DMS53 (cell line): ENCODE measurements at places on chromosomes 5 and 9.

- no peak for DNase-seq
Measured at GRCh38 chr5:36772276-36773140, 104.1 kb upstream of the NIPBL start.

DNA sequence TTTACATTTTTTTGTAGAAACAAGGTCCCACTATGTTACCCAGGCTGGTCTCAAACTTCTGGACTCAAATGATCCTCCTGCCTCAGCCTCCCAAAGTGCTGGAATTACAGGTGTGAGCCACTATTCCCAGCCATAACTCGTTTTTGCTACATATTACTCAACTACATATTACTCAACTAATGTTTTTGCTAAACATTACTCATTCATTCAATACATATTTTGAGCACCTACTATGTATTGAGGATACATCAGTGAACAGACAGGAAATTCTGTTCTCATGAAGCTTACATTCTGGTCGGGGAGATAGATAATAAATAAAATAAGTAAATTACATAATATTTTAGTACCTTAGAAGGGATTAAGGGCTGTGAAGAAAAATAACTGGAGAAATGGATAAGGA is 34.9 kb upstream of the STOM start:
- no peak for DNase-seq

- DNase-seq, result no peak
Measured at GRCh38 chr5:16592255-16592654, 24.5 kb downstream of the RETREG1 start.

DNA sequence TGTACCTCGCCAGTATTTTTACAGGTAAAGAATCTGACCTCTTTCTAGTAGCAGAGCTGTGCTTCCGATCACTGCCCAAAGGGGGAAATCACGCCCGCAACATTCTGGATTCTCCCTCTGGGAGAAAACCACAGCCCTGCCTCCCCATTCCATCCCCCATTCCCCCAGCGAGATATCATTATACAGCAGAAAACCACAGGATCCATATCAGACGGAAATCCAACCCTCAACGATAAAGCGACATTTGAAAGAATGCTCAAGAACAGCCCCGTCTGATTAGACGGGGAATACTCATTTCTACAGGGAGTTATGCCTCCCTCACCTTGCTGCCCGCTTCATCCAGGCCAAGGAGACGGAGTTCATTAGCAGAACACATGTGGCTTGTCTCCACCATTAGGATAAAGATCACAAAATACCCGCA is 172.8 kb downstream of the COL23A1 start:
- no peak for DNase-seq

DNA sequence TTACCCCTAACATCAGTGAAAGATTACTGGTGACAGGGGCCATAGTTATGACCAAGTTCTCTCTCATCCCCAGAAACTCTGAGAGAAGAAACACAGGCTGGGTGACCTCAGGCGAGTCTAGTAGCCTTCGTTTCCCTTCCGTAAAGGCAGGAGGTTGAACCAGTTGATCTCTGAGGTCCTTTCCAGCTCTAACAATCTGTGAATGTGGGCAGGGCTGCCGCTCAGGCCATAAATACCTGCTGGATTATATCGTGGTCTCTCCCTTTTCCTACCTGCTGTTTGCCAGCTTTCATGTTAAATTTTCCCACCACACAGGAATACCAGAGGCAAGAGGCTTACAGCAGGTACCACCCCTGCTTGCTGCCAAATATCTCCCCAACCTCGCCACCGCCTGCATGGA is 357.5 kb downstream of the SH3GL2 start:
- DNase-seq, result no peak

- DNase-seq, result no peak
Measured at GRCh38 chr5:124328201-124328600, 418.2 kb downstream of the ZNF608 start.

DNA sequence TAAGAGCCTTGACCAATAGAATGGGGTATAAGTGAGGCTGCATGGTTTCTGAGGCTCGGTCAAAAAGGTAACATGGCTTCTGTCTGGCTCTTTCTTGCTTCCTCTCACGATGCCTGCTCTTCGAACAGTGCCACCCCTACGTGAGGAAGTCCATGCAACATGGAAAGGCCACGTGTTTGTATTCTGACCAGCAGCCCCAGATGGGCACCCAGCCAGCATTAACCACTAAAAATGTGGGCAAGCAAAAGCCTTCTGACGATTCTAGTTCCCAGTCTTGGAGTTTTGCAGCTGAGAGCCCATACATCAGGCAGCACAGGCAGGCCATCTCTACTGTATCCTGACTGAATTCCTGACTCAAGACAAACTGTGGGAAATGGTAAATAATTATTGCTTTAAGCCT is 24.2 kb upstream of the NREP start:
- DNase-seq, result peak; percentile 4

- no peak for DNase-seq
Measured at GRCh38 chr9:92804727-92805126, 40.1 kb upstream of the BICD2 start.

GRCh38 chr9:68702493-68702892 is 2.5 kb upstream of the PIP5K1B start:
- peak; percentile 22 for DNase-seq

DNA sequence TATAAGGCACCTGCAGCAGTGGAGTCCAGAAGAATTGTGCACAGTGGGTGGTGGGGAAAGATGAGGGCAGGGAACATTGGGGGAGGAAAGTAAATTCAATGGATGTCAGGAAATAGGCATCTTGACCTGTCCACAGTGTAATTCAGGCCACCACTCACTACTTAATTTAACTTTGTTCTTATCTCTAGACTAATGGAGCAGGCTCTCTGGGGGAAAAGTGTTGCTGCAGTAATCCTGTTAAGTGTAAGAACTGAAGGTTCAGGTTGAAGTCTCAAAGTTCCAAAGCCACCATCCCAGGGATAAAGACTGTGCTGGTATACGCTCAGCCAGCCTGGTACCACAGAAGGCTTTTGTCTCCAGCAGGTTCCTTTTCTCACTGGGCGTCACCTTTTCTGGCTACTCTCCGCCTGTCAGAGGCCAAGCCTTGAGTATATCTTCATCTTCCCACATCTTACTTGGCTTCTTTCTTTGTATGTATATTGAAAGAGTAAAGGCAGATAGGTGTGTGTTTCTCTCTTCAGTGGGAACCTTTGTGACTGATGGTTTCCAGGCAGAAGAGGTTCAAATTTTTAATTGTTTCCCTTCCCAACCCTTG is 150.9 kb upstream of the DMRT1 start:
- DNase-seq, result no peak

- no peak for DNase-seq
Measured at GRCh38 chr5:119171686-119172085, 100.8 kb downstream of the DMXL1 start.

DNA sequence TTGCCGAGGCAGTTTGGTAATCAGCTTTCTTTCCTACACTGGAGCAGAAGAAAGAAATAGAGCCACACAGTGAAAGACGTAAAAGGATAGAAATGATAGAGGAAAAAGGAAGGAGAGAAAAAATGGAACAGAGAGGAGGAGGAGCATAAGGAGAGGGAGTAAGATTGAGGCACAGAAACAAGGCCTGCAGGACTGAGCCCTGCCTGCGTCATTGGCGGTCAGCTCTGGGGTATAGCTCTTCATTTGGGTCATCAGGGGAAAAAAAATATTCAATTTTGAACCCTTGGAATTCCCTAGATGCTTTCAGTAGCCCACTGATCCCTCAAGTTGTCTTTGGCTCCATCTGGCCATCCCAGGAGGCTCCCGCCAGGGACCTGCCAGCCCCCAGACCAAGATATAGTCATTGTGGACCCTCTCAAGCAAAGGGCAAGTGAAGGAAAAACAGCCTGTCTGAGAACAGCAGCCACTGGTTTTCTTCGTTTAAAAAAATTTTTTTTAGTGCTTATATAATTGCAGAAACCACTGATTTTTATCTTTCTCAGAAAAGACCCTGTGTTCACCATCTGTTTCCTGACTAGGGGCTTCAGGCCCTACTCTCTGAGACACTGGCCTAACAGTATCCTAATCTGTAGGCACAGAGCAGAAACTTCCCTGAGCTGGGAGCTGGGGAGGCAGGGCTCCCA is 31.3 kb upstream of the MATR3 start:
- DNase-seq, result no peak

GRCh38 chr5:66558560-66558959 is 37.6 kb upstream of the MAST4 start:
- DNase-seq, result peak; percentile 76

DNA sequence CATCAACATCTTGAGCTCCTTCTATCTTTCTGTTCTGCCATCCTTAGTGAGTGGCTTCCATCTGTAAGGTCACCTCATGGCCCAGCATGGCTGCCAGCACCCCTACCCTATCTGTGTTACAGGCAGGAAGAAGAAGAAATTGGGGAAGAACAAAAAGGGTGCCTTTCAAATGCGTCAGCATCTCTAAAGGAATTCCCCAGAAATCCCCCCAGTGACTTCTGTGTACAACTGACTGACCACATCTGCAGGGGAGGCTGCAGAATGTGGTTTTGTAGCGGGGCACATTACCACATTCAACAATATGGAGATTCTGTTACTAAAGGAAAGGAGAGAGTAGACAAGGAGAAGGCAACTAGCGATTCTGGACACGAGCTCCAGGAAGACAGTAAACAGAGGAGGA is 40.1 kb downstream of the ALG2 start:
- DNase-seq, result no peak

GRCh38 chr5:172768573-172769341 is 2.2 kb downstream of the DUSP1 start:
- DNase-seq, result peak; percentile 60

GRCh38 chr9:99593610-99594009 is 228.1 kb upstream of the NR4A3 start:
- DNase-seq, result no peak

DNA sequence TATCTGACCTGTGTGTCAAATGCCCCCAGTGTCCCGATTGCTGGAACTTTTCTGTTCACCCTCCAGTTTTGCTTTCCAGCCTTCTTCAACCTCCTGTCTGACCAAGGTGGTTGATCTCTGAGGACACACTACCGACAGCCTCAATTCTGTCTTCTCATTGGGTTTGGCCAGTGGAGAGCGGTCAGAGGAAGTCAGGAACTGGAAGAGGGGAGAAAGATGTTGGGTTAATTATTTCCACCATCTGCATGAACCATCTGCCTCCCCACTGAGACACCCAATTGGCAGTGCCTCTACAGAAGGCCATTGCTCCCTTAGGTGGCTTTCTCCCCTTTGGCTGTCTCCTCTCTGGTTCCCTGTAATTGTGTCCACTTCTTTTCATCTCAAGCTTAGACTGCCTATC is 154.3 kb upstream of the RAI14 start:
- no peak for DNase-seq

GRCh38 chr5:73158313-73158712 is 14.7 kb upstream of the TMEM174 start:
- no peak for DNase-seq

DNA sequence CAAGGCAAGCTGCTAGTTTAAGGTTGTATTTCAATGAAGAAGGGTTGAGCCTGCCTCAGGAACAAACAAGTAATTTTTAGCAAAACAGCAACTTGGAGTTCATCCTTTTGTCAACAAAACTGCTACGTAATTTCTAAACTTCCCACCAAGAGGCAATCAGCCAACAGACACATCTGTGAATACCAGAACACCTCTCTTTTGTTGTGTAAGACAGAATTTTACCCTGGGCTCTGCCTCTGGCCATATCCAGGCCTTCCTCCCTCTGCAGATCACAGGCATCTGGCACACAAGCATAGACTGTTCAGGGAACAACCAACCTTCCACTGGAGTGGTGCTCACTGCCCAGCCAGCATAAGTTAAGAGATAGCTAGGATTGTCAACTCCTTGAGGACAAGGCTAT is 409.0 kb downstream of the SPOCK1 start:
- no peak for DNase-seq

- DNase-seq, result peak; percentile 56
Measured at GRCh38 chr5:177371120-177372033, 12.9 kb upstream of the SLC34A1 start.

DNA sequence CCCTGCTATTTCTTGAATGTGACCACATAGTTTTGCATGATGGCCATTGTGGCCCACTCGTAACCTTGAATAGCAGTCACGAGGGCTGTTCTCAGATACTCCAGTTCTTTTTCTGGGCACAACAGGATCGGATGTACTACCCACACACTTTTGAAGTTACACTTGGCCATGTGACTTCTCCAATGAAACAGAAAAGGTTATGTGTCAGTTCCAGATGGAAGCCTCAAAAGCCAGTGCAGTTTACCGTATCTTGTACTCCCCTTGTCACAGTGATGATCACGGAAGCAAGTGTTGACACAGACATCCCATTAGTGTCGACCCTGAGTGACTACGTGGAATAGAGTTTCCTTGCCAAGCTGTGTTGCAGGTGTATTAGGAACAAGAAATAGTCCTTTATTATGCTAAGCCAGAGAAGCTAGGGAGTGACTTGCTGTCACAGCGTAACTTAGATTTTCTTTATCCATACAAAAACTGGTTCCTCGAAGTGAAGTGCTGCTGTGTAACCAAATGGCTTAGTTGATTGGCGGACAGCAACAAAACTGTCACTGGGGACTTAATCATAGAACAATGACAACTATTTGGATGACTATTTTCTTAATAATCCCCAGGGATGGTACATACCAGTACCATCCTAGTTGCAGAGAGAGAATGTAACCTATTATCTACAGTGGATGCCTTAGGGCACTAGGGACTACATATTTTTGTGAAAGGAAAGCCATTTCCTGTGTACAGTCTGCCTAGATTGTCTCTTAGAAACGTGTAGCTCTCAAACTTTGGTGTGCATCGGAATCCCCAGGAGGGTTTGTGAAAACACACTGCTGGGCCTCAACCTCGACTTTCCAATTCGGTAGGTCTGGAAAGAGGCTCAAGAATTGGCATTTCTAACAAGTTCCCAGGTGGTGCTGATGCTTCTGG is 90.1 kb upstream of the DMRT1 start:
- no peak for DNase-seq

- no peak for DNase-seq
Measured at GRCh38 chr9:131111186-131111853, 14.1 kb upstream of the NUP214 start.

DNA sequence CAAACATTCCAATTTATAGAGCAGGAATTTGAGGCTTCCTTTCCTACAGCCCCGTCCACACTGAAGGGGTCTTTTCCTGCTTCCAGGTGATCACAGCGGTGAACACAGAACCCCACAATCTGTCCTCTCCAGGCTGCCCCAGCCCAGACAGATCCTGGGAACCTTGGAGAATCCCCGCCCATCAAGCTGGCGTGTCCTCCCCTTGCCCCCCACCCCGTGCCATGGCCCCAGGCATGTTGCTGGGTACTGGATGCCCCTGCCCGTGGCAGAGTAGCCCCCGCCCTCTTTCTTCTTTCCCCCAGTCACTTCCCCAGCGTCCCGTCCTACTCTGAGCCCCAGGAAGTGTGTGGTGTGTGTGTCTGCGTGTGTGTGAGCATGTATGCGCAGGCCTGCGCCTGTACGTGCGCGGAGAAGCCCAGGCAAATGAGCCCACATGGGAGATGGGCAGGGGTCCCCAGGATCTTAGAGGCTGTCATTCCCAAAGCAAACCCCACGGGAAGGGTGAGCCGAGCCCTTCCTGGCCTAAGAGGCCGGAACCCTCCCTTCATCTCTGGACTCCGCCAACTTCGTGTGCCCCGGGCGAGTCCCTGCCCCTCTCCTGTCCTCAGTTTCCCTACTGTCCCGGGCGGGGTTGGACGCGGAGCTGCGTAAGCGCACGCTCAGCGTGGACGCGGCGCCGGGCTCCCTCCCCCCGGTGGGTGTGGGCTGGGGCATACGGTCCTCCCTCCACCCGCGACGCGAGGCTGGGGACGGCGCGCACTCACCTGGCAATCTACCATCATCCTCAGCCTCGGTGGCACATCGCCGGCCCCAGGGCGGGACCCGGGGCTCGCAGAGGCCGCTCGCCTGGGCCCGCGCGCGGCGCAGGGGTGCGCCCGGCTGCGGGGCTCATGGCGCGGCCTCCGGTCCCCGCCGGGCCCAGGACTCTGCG is 15.2 kb downstream of the GBGT1 start:
- peak; percentile 85 for DNase-seq
